ENCODE measurements at places on chromosomes 16 and 17. TPM values are rescaled to one million over a fixed set of nuclear protein-coding genes. Genes with fewer than 3 reads are reported as not detected.

The CA10 gene
- total RNA-seq = not detected

The THUMPD1 gene
- total RNA-seq = 29.2 TPM

The ITGB3 gene
- 202 TPM for total RNA-seq

The GAST gene
- not detected for total RNA-seq

The HNF1B gene
- total RNA-seq = not detected
